Muscle of back (tissue), 13 donors: ENCODE measurements at places on chromosomes 4 and X.

- no peak for DNase-seq
Measured at GRCh38 chr4:111562826-111563225, 582.4 kb upstream of the FAM241A start.

- DNase-seq = no peak
Measured at GRCh38 chr4:174538876-174539250, 16.6 kb upstream of the HPGD start.

DNA sequence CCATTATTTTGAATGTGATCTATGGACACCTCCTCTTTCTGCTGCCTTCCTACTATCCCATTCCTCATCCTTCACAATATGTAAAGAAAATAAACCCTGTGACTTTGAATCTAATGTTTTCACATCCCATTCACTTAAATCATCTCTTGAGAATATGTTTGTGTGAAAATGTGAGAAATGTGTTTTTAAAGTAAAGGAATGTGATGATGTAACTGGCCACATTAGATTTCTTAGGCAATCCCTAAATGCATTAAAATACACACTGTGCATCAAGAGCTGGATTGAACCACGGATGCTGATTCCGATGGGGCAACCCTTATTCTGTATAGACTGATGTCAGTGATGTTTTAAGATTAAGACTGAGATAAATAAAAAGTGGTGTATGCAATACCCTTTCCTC is 558.9 kb upstream of the TENM3 start:
- DNase-seq = no peak

DNA sequence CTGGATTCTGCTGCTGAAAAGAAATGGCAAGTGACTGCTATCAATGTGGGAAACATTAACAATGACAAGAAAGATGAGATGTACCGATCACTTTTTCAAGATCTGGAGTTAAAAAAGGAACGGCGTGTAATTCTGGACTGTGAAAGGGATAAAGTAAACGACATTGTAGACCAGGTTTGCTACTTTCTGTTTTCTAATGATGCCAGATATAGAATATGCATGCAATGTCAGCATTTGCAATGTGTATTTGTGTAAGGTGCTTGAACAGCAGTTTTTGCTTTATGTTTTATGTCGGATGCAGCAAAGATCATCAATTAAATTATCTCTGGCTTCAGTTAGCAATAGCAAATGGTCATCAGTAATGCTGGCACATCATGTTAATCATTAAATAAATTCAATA is 92.2 kb downstream of the GRIA2 start:
- no peak for DNase-seq
